ENCODE measurements at places on chromosomes 5 and 9. TPM values are rescaled to one million over a fixed set of nuclear protein-coding genes. Genes with fewer than 3 reads are reported as not detected.

Gene DRD1
- total RNA-seq: not detected

Gene AHRR
- 1.6 TPM for total RNA-seq

Gene COL15A1
- 16.5 TPM for total RNA-seq

Gene TPM2
- total RNA-seq: 41.2 TPM

Gene NAIP
- total RNA-seq: 34.7 TPM

Gene CYSRT1
- total RNA-seq: 1.3 TPM

Gene ADAMTS19
- 0.88 TPM for total RNA-seq

Gene ANKRD31
- total RNA-seq: 0.19 TPM

Gene IFNK
- not detected for total RNA-seq

Gene PTGES
- total RNA-seq: 5.4 TPM
